ENCODE measurements at places on chromosomes 1 and 21.

DNA sequence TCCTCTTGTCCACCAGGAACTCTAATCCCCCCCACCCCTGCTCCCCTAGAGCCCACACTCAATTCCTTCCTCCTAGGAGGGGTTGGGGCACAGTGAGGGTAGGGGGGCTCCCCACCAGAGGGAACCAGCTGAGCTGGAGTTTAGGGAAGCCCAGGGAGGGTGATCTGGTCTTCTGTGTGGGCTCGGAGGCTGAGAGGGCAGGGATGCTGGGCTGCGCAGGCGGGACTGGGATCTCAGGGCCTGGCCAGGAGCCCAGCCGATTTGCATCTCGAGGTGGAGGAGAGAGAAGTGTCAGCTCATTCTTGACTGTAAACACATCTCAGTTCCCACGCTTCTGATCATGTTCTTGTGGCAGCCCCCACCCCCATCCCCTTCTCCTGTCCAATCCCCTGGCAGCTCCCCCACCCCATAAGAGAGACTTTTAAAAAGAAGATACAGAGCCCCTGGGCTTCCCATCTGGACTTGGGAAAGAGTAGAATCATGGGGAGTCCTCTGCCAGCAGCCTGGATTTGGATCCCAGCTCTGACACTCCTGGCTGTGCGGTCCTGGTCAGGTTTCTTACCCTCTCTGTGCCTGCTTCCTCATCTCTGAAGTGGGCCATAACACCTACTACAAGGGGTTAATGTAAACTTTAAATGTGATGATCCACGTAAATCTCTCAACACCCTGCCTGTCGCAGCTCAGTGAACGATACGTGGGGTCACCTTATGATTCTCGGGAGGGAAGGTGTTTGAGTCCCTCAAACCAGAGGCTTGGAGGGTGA, 6.6 kb downstream of the PEAR1 start:
- DNase-seq, result no peak

GRCh38 chr1:160377585-160378206, 10.8 kb downstream of the NHLH1 start:
- no peak for DNase-seq

DNA sequence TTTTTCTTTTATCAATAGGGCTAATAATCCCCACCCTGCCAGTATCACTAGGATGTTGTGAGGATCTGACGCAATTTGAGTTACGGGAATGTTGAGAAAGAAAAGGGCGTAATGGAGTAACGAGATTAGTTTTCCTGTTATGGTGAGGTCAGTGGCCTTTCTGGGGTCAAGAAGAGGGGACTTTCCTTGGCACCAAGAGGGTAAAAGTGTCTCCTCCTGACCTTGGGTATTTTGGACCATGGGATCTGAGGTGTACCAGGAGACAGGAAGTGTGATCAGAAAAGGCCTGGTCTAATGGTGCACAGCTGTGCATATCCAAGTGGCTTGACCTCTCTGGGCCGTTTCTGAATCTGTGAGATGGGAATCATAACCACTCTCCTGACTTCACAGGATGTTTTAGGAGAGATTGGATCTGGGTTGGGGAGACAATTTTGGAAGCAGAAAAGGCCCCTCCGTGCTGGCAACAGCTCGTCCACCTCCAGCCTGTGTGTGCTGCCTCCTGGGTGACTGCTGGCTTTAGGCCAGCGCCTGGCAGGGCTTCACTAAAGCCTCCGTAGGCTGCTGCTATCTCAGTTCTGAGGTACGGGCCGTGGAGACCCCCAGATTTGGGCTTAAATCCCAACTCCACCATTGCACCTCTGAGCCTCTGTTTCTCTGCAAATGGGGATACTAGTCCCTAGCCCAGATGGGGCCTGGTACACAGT, 37.1 kb downstream of the ALPL start:
- no peak for DNase-seq

DNA sequence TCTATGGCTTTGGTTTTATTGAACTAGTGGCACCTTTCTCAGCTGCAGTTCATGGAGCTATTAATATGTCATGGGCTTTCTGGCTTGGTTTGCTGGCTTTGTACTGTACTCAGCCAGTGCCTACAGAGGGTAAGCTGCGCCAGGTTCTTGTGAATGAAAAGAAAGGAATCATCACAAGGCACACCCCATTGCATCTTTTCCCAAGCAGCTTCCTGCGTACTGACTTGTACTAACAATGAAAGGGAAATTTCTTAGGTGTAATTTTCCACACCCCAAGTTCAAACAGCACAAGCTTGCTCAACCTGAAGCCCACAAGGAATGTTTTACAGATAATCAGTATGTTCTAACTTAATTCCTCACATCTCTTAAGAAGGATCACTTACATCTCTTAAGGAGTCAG, 78.0 kb upstream of the TNFSF18 start:
- DNase-seq, result no peak

- DNase-seq, result no peak
Measured at GRCh38 chr1:227372726-227373130, 54.4 kb upstream of the CDC42BPA start.

DNA sequence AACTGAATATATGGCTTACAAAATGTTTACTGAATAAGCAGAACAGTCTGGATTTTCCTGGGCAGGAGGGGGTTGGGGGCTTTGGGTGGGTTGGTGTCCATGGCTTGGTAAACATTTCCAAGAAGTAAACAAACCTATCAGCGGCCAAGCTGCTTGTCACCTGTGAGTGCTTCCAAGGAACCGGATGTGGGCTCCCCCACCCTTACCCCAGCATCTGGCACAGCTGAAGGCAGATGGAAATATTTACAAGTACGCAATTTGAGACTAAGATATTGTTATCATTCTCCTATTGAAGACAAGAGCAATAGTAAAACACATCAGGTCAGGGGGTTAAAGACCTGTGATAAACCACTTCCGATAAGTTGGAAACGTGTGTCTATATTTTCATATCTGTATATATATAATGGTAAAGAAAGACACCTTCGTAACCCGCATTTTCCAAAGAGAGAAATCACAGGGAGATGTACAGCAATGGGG, at the start of gene CLCA1:
TSS of gene CLCA1 (plus strand) at position 427 of the 477 bp plus-strand sequence. CDS start at position 472, 45 bp downstream.
- DNase-seq, result no peak

DNA sequence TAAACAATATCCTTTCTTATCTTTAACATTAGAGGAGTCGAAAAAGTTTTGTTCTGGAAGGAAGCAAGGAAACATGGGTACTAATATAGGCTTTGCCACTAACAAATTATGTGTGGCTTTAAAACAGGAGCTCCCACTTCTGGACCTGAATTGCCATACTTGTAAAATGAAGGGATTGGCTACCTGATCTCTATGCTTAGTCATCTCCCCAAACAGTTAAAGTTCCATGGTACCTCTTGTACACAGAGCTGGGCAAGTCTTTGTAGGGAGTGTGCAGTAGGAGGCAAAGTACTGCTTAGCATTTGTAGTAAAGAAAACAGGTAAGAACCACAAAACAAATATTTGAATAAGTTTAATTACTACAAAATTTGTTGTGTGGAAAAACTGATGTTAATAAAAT, 81.3 kb downstream of the MAST2 start:
- DNase-seq, result no peak

GRCh38 chr1:203658274-203658673, 31.6 kb downstream of the ATP2B4 start:
- no peak for DNase-seq

DNA sequence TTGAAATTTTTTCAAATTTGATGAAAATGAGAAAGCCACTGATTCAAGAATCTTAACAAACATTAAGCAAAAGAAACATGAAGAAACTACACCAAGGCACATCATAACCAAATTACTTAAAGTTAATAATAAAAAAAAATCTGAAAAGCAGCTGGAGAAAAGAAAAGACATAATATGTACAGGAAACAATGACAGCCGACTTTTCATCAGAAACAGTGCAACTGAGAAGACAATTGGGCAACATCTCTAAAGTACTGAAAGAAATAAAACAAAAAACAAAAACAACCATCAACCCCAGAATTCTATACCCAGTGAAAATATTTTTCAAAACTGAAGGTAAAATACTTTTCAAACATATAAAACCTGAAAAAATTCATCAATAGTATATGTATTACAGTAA, 73.8 kb upstream of the DMRTA2 start:
- DNase-seq, result no peak

- no peak for DNase-seq
Measured at GRCh38 chr21:45098867-45099266, 24.5 kb downstream of the ADARB1 start.

- no peak for DNase-seq
Measured at GRCh38 chr1:53049574-53049967, 12.4 kb upstream of the PODN start.

- DNase-seq, result no peak
Measured at GRCh38 chr1:2248854-2249558, 20.9 kb downstream of the SKI start.

- peak; percentile 40 for DNase-seq
Measured at GRCh38 chr1:193479187-193479586, 292.8 kb upstream of the B3GALT2 start.

GRCh38 chr1:184513966-184514365, 127.1 kb downstream of the C1orf21 start:
- no peak for DNase-seq

GRCh38 chr1:243731974-243732625, 117.9 kb downstream of the AKT3 start:
- DNase-seq, result no peak

DNA sequence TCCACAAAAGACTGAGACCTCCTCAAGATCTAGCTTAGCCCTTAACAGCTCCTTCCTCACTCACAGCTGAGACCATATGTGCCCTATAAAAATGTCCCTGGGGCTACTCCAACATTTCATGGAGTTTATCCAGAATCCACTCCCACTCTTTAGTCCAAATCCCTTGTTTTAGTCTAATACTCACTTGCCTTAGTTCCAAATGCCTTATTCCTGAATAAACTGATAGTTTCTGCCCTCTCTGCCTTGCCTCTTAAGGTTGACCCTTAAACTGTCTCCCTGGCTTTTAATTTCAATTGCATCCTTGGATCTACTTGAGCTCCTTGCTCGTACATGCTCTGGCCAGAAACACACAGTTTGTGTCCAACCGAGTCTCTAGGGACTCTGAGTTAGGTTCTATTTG, 47.3 kb upstream of the LYPLAL1 start:
- no peak for DNase-seq
